BE2C (cell line): ENCODE measurements at places on chromosomes 16 and 17.

DNA sequence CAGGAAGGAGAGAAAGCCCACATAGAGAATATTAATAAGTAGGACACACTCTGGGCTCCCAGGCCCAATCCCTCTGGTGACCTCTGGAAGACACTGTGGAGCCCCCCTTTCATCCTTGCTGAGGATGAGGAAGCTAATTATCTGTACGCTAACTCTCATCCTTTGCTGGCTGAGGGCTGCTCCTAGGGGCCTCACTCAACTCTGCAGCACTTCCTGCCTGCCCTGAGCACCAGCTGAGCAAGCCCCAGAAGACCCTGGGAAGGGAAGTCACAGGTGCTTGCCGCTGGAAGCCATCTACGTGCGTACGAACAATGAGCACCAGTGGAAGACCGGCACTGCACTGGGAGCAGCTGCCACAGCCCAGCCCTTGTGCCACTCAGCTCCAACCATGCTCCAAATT is 145.8 kb upstream of the CDH5 start:
- DNase-seq = no peak

GRCh38 chr17:18005496-18005895 is 32.8 kb downstream of the DRC3 start:
- DNase-seq = no peak

DNA sequence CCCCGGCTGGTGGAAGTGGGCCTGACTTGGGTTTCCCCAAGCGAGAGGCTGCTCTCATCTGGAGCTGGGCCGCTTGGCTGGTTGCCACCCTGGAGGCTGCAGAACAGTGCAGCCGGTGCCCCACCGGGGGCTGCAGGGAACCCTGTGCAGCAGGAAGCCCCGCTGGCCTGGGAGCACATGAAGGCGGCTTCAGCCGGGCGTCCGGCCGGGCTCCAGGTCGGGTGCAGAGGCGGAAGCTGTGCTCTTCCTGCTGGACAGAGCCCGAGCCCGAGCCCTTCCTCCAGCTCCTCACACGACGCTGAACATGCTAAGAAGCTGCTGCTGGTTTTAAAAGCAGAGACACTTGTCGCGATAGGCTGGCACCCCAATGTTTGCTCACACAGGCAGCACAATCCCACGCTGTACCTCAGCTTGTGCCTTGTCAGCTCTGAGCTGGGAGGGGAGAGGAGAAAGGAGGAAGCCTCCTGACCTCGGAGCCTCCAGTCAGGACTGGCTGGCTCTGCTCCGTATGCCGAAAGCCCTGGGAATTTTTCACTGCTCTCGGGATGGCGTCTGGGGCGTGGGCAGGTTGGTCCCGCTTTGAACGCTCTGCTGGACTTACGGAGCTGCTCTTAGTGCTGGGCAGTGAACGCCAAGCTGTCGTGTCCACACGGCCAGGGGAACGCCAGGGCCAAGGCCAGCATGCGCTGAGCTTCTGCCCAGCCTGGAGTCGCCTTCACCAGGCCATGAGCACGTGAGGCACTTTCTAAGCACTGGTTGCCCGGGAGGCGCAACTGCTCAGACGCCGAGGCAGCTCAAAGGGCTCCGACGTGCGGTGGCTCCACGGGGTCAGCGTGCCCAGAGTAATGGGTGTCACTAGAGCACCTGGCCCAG is 8.8 kb downstream of the CDK5R1 start:
- DNase-seq = peak; percentile 24

- DNase-seq = peak; percentile 29
These were observed at the start of gene MT1G for GRCh38 chr16:56667581-56668571. Gene MT1G (minus strand): TSS chr16:56668065. CDS start chr16:56667993, 72 bp downstream.

DNA sequence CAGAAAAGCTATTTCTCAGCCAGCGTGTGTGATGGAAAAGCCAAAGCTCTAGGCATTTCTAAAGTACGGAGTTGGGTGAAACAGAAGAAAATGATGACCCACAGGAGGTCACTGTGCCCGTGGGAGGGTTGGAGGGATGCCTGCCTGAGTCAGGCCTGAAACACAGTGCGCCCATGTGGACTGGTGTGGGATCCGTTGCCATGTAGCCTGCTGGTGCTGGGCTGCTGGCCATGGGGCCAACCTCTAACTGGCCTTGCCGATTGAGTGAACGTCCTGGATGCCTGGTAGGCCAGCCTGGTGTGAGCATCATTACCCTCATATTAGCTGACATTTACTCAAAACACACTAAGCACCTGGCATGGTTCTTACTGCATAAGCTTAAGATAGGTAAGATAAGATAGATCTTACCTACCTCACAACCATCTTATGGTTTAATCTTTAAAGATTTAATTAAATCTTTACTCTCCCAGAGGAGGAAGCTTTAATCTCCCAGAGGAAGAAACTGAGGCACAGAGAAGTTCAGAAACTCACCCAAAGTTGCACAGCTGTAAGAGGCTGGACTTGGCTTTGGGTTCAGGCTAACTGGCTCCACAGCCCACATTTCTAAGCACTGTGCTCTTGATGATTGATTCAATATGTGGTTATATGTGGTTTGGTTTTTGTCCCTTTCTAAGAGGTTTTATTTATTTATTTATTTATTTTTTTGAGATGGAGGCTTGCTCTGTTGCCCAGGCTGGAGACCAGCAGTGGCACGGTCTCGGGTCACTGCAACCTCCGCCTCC is 15.7 kb downstream of the MGAT5B start:
- no peak for DNase-seq

DNA sequence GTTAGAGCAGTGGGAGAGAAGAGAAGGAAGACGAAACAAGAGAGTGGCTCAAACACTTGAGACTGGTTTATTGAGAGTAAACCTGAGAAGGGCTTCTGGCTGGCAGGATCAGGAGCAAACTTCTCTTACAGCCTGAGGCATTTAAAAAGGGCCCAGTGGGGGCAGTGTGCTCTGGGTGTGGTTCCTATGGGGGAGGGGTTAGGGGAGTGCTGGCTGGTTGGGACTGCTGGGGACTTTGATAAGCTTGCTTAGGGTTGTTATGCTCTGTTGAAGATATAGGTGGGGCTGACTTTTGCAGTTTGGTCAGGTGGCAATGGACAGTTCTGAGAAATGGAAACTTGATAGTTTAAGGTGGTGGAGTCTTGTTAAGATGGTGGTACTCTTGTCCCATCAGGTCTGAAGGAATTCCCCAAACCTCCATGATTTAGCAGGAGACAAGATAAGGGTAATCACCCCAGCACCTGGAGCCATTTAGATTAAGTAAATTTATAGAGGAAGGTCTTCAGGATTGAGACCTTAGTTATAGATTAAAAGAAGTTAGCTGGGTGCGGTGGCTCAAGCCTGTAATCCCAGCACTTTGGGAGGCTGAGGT is 79.3 kb downstream of the EMP2 start:
- no peak for DNase-seq

DNA sequence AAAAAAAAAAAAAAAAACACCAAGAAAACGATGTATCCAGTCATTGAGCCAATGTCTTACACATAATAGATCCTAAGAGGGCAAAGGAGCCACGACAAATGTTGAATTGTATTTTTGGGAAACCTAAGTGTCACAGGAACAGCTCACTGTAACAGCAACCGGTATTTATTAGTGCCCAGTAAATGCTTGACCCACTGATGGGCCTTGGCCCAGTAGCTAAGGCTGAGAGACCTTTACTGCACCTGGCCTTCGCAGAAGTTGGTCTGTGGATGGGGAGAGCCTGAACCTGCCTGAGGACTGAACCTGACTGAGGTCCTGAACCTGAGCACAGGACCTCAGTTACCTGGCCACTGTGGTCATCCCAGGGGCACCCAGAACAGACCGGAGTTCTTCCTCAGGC is 65.0 kb upstream of the TBX2 start:
- no peak for DNase-seq

GRCh38 chr17:29510953-29511352 is 55.9 kb downstream of the ABHD15 start:
- no peak for DNase-seq

DNA sequence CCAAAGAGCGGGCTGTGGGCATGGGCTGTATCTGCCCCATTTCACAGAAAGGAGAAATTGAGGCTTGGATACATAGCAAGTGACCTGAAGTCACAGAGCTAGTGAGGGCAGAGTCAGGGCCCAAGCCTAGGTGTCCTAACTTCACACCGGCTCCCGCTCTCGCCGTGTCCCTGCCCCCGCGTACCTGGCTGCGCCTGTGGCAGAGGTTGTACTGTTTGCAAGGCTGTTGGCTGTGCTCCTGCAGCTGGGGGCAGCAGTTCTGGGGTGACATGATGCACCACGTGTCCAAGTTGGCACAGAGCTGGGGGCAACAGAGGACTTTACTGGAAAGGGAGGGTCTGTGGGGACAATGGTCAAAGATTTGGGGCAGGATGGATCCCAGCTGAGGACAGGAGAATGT is 3.4 kb downstream of the DHX58 start:
- DNase-seq = no peak

DNA sequence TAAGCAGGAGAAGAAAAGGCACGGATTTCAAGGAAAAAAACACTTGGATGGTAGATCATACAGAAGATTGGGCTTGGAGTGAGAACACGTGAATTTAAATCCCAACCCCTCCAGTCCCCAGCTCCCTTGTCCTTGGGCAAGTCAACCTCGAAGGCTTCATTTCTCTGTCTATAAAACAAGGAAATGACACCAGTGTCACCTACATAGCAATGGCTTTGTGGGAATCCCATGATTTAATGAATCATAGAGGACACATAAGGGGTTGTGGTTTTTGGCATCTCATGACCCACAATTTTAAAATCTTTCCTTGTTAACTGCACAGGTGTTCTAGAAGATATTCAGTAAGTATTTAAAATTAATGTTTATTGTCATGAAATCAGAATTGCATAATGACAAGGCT is 8.2 kb upstream of the CCL2 start:
- no peak for DNase-seq

- peak; percentile 95 for DNase-seq
These were observed at the start of the genes LRRC46 and MRPL10 for GRCh38 chr17:47831003-47831933. Gene LRRC46 (plus strand): TSS chr17:47831670. CDS start chr17:47831990, 320 bp downstream. Gene MRPL10 (minus strand): TSS chr17:47831541. CDS start chr17:47831511, 30 bp downstream.

- no peak for DNase-seq
These were observed 138.6 kb downstream of the CDH8 start for GRCh38 chr16:61897657-61898056.

DNA sequence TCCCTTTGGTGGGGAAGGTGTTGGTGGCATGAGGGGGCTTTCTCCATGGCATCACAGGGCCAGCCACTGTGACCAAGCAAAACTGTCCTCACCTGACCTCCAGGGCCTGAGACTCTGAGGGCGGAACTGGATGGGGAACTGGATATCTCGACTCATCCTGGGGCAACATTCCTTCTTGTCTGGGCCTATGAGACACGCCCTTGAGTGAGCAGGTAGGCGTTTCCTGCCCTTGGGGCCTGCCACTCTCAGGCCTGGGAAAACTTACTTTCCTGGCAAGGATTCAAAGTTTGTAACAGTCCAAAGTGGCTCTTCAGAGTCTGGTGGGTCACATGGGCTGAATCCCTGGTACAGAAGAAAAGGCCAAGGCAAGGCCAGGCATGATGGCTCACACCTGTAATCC is 9.6 kb downstream of the MT1X start:
- no peak for DNase-seq
